ENCODE measurements at places on chromosomes 7 and 10.

GRCh38 chr7:11605749-11606148 lies 226.2 kb downstream of the THSD7A start:
- no peak for DNase-seq

- DNase-seq: peak; percentile 26
Measured at GRCh38 chr10:34815185-34816084, at the start of gene PARD3. Gene PARD3 (minus strand): TSS chr10:34815296. CDS start chr10:34814995, 301 bp downstream.

DNA sequence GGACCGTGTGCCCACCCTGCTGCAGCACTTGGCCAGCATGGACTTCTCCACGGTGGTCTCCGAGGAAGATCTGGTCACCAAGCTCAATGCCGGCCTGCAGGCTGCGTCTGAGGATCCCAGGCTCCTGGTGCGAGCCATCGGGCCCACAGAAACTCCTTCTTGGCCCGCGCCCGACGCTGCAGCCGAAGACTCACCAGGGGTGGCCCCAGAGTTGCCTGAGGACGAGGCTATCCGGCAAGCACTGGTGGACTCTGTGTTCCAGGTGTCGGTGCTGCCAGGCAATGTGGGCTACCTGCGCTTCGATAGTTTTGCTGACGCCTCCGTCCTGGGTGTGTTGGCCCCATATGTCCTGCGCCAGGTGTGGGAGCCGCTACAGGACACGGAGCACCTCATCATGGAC lies 1.4 kb downstream of the RBP3 start:
- no peak for DNase-seq

DNA sequence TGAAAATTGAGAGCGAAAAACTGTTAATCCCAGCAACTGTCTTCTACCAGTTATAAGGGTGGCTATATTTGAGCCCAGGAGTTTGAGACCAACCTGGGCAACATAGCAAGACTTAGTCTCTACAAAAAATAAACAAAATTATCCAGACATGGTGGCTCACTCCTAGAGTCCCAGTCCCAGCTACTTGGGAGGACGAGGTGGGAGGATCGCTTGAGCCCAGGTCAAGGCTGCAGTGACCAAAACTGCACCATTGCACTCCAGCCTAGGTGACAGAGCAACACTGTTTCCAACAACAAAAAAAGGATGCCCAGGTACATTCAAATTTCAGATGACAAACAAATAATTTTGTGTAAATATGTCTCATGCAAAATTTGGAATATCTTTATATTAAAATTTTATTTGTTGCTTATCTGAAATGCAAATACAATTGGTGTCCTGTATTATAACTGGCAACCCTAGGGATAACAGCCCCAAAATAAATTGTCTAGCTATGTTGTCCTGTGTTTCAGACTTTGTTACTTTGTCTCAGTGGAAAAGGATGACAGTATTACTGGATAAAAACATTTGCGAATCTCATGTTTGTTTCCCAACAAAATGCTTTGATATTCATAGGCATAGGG lies 26.7 kb downstream of the FAM171A1 start:
- DNase-seq: no peak

DNA sequence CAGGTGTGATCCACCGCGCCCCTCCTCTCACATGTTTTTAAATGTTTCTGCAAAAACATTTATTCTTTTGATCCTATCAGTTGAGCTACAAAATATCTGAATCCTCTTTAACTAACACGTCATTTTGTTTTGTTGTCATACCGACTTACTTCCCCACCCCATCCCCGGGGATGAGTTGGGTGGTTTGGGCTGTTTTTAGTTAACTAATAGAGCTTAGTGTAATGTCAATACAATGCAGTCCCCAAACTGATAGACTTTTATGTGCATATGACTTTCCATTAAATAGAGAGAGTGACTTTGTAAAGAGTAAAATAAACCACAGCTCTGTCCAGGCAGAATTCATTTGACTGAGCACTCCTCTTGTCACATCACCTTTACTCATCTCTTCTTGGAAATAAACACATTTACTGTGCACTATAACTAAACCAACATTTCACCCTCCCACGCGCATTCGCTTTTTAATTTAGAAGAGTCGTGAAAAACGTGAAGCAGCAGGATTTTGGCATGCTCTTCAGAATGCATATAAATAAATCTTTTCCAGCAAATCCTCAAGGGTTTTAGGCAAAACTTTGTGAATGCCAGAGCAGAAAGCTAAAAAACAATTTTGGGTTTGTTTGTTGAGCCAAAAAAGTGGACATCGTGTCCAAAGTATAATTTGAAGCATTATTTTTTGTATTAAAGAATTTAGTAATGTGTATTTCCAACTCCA lies 187.4 kb upstream of the MGMT start:
- DNase-seq: no peak

DNA sequence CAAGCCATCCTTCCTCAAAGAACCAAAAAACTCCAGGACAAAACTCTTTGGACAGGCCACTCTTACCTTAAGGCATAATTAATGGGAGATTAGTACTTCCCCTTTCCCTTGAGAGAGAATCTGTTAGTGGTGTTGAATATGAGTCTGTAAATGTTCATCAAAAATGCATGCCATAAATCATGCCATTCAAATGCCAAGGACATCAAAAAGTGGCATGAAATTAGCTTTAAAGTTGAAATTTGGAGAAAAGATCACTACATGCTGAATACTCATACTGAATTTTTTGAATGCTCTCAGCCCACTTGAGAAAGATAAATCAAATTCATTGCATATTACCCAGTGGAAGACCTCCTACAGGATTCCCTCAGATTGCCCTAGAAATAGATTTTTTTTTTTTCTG lies 6.7 kb downstream of the NRCAM start:
- no peak for DNase-seq

GRCh38 chr7:16616122-16616521 lies 29.4 kb downstream of the ANKMY2 start:
- no peak for DNase-seq

GRCh38 chr7:1076184-1077072 lies 11.5 kb upstream of the GPER1 start:
- DNase-seq: no peak

DNA sequence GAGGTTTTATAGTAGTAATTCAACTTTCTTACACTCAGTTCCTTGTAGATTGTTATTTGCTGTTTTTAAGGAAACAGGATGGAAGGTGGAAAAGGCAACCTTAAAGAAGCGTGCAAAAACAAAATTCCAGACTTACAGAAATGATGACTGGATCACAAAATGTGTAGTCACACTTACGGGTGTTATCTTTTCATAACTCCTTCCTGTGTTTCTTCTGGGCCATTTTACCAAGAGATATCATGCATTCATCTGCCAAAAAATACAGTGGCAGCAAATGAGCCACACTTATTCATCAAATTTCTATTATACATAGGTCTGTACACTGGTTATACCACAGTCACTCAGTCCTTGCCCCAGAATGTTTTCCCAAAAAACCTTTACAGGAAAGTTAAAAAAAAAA lies 94.3 kb upstream of the IL6 start:
- DNase-seq: no peak

- DNase-seq: no peak
Measured at GRCh38 chr7:1678571-1679325, 8.7 kb downstream of the ELFN1 start.

DNA sequence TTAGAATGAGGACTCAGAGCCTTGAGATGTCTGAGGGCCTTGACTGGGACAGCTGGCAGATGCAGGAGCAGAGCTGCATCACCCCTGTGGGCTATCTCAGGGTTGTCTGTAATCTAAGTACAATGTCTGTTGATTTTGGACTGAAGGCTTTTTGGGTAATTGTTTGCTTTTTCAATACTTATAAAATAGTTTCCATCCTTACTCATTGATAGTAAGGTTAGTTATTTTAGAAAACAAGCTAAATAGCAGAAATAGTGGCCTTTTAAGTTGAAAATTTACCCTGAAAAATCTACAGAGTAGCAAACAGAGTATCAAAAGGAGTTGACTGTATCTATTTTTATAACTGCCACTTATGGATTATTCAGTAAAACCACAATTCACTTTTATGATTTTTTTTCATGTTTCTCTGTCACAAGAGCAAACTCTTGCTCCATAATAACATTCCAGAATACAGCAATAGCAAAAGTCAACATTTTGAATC lies 179.7 kb downstream of the CFTR start:
- DNase-seq: no peak

GRCh38 chr10:3002304-3002703 lies 65.0 kb upstream of the PFKP start:
- DNase-seq: no peak

DNA sequence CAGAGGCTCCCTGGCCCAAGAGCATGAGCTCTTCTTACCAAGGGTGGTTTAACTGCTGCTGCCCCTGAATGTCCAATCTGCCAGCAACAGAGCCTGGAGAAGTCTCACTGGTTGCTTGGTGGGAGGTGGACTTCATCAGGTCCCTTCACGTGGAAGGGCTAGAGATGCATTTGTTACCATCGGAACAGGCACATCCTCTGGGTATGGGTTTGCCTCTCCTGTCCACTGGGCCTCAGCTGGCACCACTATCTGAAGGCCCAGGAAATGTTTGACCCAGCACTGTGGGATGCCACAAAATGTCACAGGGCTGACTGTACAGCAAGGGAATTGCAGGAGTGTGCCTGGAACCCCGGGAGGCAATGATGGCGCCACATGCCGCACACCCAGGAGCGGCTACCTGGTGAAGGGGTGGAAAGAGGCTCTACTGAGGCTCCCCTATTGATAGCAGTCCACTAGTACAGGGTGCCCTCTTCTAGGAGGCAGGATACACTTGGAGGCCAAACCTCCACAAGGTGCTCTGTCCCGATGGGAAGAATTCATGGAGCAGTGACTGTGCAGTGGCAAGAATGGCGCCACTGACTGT lies 603.1 kb upstream of the MGMT start:
- no peak for DNase-seq

GRCh38 chr10:33125111-33125510 lies 167.1 kb upstream of the ITGB1 start:
- no peak for DNase-seq

DNA sequence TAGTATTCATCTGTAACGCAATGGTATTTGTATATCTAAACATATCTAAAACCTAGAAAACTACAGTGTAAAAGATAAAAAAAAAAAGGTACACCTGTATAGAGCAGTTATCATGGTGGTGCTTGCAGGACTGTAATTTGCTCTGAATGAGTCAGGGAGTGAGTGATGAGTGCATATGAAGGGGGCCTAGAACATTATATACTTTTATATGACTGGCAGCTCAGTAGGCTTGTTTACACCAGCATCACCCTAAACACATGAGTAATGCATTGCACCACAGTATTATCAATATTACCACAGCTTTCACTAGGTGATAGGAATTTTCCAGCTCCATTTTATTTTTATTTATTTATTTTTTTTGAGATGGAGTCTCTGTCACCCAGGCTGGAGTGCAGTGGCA lies 40.8 kb downstream of the TRIM24 start:
- DNase-seq: no peak

DNA sequence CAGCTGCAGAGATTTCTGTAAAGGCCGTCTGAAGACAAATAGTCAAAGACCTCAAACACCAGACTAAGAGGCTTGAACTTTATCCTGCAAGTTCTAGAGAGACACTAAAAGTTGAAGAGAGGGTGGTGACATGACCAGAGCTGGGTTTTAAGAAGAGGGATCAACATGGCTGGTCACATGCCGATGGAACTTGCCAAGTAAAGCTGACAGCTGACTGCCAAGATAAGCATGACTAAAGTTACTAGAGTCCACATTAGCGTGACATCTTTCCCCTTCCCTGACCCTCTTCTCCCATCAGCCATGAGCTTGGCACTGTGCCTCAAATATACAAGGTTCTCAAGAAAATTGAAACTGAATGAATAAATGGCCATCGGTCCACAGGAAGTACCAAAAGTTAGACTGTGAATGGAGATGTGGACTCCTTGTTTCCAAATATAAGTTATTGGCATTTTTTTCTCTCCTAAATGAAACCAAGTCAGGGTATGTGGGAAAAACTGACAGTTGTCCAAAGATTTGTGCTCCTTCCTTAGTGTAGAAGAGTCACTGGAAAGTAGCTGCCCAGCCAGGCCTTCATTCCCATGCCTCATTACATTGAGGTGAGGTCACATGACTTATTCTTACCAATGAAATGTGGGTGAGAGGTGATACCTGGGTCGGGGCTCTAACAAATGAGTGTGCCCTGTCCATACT lies 24.5 kb downstream of the XPNPEP1 start:
- no peak for DNase-seq

DNA sequence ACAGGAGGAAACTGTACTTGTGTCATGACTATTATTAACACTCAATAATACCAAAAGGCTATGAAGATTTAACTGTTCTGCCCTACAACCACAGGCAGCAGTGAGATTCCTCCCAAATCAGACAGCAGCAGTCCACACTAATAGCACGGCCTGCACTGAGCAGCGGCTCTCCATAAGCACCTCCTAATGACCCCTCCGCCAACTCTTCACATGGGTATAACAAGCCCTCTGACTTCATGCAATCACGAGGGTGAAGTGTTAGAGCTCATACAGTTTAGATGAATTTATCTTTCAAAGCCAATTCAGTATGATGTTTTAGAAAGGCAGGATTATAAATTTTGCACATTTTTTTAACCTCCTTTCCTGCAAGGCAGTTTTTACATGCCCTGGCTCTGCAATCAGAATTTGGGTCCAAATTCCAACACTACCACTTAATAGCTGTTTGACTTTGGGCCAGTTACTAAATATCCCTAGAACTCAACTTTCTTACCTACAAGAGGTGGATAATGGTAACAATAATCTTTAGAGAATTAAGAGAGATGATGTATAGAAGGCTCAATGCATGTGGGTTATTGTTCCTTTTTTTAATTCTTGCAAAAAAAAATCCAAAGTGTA lies 617.1 kb downstream of the KCNMA1 start:
- DNase-seq: no peak

DNA sequence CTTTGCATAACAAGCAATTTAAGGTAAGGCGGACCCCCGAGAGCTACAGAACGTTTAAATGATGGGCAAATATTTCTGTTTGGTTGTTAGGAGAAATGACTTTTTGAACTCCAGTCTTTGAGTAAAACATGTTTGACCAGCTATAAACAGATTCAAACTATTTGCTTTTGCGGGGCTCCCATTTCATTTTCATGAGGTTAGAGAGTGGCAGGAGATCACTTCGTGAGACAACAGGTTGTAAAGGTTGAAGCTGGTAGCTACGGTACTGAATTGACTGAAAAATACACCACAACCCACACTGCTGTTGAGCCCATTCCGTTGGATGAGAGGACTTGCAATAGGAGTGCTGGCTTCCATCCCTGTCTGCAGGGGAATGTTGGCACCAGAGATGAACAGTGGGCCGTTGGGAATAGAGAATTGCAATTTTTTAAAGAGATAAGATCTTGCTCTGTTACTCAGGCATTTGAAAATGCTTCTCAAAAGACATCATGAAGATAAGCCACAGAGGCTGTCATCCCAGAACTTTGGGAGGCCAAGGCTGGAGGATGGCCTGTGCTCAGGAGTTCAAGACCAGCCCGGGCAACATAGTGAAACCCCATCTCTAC lies 65.7 kb upstream of the CARD11 start:
- DNase-seq: no peak

GRCh38 chr7:68963552-68963951 lies 634.7 kb upstream of the AUTS2 start:
- DNase-seq: no peak

DNA sequence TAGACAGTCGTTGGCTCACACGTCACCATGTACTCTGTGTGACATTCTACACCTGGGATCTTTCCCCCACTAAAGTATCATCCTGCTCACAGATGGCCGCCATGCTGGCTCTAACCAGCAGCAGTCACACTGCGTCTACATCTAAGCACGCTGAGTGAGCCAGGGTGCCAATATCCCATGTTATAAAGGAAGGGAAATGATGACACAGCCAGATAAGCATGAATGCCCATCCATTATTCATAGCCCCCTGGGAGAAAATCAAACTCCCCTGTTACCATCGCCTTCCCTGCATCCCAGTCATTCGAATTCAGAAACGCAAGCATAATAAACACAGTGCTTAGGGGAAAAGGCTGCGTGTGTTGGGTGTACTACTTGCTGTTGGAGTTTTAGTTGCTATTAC lies 698.2 kb upstream of the AUTS2 start:
- DNase-seq: no peak

Measured in CD4-positive, alpha-beta T cell treated with Interleukin-17A for 4 hours (primary cell).